KG1 (cell line): ENCODE measurements at places on chromosomes 2 and 18.

DNA sequence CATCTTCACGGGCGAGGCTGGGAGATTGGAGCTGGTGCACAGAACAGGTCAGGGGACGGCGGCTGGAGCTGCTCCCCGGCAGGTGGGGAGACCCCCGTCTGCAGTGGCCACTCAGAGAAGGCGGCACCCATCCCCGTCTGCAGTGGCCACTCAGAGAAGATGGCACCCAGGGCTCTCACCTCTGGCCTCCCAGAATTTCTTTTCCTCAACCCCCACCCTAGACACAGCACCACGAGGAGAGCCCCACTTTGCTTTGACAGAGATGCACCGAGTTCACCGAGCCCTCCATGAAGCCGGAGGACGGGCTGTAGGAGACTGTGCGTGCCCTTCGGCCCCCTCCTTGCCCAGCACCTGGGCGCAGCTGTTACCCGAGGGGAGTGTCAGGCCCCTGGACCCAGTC lies 201.6 kb upstream of the SALL3 start:
- no peak for DNase-seq

GRCh38 chr18:58756596-58757240 lies 85.5 kb downstream of the MALT1 start:
- DNase-seq: no peak

DNA sequence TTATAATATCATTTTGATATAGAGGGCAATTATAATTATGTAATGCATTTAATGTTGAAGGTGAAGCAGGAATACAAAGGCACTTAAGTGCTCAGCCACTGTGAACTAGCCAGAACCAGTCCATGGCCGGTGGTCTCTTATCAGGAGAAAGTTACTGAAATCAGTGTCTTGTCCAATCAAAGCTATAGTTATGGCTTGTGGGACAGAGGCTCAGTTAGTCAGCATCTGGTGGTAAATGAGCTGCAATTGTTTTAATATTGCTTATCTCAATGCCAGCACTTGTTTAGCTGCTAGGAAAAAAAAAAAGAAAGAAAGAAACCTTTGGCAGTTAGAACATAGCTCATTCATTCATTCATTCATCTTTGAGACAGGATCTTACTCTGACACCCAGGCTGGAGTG lies 3.8 kb upstream of the ALS2 start:
- DNase-seq: no peak

DNA sequence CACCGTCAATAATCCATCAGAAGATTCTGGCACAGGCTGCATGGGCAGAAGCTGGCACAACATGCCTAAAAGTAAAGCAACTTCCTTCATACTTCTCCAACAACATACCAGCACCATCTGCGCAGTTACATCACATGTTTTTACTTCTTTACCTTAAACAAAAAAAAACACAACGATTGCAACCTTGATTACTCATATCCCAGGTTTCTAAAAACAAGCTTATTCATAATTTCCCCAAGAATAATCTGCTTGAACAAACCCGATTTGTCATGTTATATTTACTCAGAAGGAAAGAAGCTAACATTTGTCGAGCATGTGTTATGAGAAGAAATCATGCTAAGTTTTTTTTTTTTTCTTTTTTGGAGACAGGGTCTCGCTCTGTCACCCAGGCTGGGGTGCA lies 54.7 kb downstream of the THADA start:
- DNase-seq: no peak

- DNase-seq: no peak
These were observed 69.4 kb downstream of the RHOB start for GRCh38 chr2:20516291-20516645.

DNA sequence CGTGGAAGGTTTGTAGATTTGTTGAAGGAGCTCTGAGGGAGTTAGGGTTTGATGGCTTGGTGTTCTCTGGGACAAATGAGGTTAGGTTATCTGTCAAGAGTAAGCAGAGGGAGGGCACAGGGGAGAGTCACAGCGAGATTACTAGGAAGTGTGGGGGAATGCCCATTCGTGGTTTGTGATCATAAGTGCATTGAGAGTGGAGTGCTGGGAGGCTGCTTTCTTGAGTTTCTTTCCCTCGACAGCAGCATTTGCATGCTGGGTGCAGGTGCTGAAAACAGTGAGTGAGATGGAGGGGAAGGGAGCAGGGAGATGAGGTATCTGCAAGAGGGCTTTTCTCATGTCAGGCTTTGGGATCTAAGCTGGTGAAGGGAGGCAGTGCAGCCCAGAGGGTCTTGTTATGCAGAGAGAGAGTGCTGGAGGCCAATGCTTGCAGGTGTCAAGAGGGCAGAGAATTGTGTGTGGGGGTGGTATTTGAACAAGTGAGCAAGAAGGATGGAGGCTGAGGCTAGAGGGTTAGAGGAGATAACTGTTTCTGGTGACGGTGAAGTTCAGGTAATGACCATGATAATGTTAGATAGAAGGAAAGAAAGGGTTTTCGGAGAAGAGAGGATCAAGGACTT lies 8.8 kb downstream of the RALB start:
- DNase-seq: no peak
